ENCODE measurements at places on chromosomes 12 and 14.

GRCh38 chr12:108297895-108298760, 41.0 kb downstream of the CMKLR1 start:
- no peak for DNase-seq

DNA sequence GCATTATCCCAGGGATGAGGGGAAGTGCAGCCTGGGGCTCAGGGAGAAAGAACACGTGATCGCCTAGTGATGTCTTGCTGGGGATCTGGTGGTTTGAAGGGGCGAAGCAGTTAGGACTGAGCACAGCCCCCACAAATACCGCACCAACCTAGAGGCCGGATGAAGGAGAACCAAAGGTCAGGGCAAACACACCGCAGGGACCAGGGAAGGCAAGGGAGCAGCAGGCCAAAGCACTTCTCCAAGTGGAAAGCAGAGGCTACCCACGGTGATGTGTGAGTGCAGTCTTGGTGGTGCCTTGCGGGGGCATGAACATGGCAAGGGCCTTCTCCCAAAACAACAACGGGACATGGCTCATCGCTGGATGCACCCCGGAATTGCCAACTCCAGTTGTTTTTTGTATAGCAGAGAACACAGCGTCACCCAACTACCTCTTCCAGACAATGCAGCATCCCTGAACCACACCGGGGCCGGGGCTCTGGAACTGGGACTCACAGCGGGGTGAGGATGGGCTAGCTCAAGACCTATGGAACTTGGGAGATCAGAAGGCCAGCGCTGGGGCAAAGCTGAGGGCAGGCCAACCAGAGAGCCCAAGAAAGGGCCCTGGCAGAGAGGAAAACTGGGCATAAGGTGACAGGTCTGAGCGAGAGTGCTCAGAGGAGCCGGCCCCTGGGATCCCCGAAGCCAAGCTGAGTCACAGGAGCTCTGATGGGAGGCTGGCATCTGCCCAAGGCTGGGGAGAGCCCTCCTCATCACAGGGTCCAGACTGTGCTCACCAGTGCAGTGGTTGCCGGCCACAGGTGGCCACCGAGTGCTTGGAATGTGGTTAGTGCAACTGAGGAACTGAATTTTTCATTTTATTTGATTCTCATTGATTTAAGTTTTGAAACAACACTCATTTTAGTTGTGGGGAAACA, 11.1 kb downstream of the GALNT16 start:
- DNase-seq = no peak

- DNase-seq = no peak
These were observed 8.5 kb upstream of the LTBP2 start for GRCh38 chr14:74620497-74620921.

DNA sequence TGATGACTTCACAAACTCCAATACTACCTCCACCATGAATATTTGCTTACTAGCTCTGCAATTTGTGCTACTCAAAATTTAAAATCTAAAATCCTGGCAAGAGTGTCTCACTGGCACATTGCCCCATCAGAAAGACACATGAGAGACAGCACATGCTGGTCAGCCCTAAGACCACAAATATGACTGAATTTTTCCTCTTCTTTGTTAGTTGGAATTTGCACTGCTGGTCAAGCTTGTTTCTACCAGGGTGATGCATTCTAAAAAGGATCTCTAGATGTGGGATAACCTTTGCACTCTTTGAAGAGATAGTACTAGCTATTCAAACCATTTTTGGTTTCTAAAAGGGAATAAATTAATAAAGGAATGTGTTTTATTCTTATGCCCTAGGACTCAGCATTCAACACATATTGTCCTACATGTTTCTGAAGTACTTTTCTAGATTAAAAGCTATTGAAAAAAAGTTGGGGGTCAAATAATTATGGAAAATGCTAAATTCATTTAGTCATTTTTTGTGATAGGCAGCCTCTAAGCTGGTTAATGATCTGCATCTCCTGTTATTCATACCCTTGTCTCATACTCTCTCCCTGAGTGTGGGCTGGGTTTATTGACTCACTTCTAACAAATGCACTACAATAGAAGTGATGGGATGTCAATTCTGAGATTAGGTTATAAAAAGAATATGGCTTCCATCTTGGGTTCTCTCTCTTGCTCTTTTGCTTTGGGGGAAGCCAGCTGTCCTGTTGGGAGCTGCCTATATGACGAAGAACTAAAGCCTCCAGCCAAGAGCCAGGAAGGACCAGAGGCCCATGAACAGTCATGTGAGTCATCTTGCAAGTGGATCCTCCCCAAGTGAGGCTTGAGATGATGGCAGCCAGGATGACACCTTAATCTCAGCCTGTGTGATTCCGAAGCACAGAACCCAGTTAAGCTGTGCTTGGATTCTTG, 211.5 kb upstream of the CRY1 start:
- no peak for DNase-seq

GRCh38 chr14:103016071-103016470, 41.3 kb downstream of the CDC42BPB start:
- DNase-seq = no peak

DNA sequence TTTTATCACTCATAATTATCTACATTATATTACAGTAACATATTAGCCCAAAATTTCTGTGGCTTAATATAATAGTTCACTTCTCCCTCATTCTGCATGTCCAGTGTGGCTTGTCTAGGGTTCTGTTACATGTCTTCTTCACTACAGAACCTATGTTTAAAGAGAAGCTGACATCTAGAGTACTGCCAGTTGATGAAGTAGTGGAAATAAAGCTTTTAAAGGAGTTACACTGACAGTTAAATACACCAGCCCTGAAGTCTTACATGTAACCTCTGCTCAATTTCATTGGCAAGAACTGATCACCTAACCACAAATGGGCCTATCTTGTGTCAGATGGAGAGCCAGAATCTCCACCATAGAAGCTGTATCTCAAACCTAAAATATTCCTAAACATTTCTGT, 32.9 kb downstream of the RPS6KA5 start:
- DNase-seq = no peak

DNA sequence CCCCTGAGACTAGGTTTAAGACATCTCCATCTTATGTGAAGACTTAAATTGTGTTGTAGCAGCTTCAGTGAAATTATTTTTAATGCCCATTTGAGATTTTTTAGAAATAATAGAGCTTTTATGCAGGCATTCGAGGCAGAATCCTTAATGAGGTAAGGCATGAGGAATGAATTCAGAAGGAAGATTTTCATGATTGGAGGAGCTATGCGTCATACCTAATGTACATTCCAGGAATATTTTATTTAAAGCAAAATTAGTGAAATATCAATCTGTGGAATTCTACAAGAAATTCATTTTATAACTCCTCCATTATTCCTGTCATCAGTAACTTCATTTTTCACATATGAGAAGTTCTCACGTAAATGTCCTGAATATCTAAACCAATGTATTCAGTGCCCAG, 36.0 kb upstream of the GARIN6 start:
- no peak for DNase-seq

GRCh38 chr14:72568296-72568992, 325.5 kb downstream of the DPF3 start:
- DNase-seq = no peak

DNA sequence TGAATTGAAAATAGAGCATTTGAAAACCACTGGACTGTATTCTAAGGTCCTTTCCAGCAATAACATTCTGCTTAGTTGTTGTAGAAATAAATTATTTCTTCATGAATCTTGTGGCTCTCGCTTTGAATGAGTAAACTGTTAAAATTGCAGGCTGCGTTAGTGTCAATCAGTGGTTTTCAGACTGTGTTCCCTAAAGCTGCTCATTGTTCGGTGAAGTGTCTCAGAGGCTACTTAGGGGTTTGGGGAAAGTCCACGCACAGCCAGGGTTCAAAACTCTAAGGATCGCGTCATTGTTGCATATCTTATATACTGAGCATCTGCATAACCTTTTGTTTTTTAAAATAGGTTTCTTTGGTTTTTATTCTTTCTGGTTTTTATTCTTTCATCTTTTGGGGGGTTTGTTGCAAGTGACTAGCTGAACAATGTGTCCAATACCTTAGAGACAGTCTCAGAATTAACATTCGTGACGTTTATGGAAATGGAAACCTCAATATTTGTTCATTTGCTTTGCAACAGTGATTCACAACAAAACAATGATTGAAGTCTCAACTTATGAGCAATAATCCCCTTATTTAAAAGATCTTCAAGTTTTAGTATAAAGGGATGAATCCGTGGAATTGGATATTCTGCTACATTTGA, 108.1 kb downstream of the TTLL5 start:
- peak; percentile 3 for DNase-seq

DNA sequence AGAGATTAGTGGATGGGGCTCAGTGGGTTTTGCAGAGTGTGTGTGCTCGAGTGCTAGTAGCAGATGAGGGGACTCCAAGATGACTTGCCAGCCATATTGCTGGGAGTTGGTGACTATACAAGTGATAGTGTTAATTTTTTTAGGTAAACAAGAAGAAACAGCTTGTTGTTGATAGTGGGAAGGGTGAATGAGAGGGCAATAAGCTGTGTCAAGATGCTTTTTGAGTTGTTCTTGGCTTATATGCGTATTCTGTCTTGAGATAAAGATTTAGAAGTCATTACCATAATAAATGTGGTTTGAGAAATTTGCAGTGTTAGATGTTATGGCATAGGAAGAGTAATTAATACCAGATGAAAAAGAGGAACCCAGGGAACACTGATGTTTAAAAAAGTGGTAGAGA, 75.3 kb downstream of the RCOR1 start:
- no peak for DNase-seq

- DNase-seq = peak; percentile 34
These were observed 92.9 kb downstream of the KSR2 start for GRCh38 chr12:117875744-117876435.

DNA sequence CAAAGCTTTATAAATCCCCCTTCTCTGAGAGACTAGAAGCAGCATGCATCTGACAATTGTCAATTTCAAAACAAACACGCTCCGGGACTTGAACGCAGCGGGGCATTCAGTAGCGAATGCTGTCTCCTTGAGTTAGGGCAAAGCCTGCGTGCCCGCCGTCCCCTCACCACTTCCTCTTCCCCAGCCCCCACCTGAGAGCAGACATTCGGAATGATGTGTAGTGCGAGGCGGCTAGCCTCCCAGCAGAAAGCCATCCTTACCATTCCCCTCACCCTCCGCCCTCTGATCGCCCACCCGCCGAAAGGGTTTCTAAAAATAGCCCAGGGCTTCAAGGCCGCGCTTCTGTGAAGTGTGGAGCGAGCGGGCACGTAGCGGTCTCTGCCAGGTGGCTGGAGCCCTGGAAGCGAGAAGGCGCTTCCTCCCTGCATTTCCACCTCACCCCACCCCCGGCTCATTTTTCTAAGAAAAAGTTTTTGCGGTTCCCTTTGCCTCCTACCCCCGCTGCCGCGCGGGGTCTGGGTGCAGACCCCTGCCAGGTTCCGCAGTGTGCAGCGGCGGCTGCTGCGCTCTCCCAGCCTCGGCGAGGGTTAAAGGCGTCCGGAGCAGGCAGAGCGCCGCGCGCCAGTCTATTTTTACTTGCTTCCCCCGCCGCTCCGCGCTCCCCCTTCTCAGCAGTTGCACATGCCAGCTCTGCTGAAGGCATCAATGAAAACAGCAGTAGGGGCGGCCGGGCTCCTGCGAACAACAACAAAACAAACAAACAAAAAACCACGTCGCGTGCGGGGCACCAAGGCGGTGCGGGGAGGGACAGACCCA, 2.2 kb downstream of the PRMT8 start:
- peak; percentile 20 for DNase-seq

DNA sequence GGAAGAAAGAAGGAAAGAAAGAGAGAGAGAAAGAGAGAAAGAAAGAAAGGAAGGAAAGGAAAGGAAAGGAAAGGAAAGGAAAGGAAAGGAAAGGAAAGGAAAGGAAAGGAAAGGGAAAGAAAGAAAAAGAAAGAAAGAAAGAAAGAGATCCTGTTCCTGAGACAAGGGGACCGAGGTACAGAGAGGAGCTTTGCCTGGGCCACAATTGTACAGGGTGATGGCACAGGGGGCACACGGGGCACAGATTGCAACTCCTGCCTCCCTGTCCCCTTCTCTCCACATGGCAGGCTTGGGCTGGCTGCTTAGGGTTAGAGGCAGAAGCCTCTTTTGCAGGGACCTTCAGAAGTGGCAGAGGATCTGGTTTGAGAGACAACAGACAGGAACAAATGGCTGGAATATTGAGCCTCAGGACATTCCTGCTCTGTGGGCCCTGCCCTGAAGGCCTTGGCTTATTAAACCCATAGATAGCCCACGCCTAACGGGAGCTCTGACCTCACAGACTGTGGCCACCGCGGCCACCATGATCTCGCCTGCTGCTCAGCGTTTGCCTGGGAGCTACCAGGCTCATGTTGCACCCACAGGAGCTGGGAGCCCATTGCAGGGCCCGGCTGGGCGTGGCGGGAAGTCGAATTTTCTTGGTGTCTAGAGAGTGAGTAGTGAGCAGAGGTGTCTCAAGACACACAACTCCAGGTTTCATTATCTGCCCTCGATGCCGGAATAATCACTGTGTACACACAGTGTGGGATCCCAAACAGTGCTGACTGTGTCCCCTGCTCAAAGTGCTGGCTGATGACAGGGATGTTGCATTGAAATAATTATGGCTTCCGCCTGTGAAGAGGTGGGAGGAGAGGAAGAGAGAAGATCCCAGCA, 147.9 kb upstream of the NCOR2 start:
- DNase-seq = no peak

- no peak for DNase-seq
These were observed 6.4 kb downstream of the TNS2 start for GRCh38 chr12:53056296-53056695.

GRCh38 chr12:100539202-100539601, 34.3 kb upstream of the GAS2L3 start:
- DNase-seq = no peak

DNA sequence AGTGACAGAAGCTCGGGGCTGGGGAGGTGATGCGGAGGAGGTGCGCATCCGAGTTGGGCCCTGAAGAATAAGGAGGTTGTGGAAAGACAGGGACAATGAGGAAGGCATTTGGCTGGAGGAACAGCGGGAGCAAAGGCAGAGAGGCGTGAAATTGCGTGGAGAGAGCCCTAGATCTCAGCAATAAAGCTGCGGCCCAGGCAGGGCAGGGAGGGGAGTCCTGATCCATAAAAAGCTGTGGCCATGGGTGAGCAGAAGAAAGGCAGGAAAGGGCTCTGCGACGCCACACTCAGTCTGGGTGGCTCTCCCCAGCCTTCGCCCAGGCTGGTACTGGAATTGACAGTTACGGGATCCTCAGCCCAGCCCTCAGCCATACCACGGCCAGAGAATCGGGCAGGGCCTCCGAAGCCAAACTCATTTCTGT, 2.2 kb downstream of the FIGNL2 start:
- DNase-seq = no peak

- DNase-seq = no peak
These were observed 25.7 kb downstream of the NTN4 start for GRCh38 chr12:95764848-95765247.

DNA sequence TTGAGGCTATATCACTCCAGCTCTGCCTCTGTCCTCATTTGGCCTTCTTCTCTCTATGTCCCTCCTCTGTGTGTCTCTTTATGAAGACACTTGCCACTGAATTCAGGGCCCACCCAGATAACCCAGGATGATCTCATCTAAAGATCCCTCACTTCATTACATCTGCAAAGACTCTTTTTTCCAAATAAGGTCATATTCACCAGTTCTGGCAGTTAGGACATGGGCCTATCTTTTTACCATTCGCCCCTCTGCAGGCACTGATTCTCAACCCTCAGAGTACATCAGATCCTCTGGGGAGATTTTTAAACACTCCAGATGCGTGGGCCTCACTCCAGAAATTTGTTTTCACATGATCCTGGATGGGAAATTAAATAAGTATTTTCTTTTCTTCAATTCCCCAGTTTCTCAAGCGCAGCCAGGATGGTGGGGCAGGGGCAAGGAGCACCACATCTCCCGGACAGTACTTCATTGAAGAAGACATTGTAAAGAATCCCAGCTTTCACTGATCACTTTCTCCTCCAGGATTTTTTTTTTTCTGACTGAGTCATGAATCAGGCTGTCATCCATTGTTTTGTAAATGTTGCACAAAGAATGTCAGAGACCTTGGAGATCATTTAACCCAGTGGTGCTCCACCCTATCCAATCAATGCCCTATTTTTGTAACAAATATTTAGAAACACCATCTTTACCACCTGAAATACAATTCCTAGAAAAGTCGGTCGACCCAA, 27.4 kb downstream of the CRACR2A start:
- no peak for DNase-seq

Data from NCI-H1930 (cell line).